ENCODE measurements at places on chromosomes 5 and 9.
A peak's percentile ranks its signal among the peaks of the same experiment; 100 is the strongest.

DNA sequence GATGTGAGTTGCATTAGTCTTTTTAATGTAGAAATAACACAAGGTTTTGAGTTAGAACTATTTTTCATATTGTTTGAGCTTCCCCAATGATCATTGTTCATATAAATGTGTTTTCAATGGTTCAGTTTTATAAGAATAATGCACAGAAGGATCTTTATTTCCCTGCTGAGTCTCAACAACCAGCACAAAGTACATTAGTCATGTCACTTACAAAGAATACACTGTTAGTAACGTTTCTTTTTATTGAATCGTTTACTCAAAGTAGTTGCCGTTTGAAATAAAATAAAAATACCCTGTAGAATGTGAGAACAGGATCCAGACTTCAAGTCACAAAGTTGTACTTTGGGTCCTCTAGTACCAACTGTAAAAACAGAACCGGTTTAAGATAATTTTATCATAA, 41.5 kb downstream of the ERCC8 start:
- DNase-seq = no peak

DNA sequence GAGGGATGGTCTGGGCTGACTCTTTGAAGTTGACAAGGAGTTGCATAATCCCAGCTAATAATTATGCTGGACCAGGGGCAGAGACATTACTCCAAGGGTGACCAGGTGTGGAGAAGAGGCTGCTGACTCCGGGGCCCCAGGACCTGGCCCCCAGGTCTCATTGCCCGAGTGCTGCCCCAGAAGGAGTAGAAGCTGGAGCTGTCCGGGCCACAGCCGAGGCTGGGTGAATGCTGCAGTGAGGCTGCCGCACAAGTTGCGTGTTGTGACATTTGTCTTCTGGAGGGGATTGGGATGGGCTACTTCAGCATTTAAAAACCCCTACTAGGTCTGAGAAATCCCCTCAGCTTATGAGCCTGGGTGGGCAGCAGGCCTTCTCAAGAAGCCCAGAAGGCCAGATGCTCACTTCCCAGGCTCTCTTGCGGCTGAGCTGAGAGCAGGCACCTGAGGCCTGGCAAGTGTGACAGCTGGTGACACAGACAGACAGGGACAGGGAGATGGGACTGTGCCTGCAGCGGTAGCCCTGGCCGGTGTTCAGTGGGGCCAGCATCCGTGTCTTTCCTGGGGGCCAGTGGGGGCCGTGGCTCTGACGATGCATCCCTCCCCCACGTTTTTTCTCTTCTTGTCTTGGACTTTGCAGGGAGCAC, 122.8 kb downstream of the KCNIP1 start:
- no peak for DNase-seq

DNA sequence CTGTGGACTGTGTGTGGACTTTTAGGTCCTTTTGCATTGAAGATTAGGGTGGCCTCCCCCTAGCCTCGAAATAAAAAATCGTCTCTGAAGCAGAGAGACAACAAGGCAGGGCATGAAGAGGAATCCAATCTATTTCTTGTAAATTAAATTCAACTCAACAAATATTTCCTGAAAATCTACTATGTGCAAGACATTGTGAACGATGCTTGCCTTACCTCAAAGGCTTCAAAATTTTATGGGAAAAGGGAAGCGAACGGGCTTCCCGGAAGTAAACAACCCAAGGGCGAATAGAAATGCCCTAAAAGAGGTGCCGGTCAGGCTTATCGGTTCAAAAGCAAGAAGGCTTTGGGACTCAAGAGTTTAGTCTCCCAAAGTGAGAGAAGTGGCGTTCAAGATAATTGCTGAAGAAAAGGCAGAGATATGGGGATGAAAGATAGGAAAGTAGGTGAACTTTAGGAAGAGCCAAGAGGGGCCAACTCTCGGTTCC, 525 bp downstream of the KIF24 start:
- DNase-seq = peak; percentile 50

GRCh38 chr5:14581891-14582796, 552 bp downstream of the OTULINL start:
- DNase-seq = no peak

GRCh38 chr9:69346596-69347390, 21.8 kb downstream of the ENTREP1 start:
- DNase-seq = peak; percentile 18

GRCh38 chr5:52283221-52283620, 504.5 kb upstream of the ITGA1 start:
- no peak for DNase-seq

DNA sequence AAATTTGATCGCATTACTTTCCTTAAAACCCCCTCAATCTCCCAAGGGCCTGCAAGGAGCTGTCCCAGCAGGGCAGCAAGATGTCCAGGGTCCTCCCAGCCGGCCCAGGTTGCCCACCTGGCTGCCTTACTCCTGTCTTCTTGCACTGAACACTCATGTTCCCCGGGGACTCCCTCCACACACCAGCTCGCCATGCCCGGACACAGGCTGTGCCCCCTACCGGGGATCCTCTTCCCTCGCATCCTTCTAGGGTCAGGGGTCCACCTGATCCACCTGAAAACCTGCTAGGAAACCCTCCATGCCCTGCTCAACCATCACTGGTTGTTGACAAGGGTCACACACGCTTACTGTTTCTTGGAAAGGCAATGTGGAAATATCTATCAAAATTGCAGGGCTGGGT, 172.0 kb upstream of the MSX2 start:
- no peak for DNase-seq

GRCh38 chr9:128469070-128469469, 13.3 kb downstream of the ODF2 start:
- DNase-seq = no peak

GRCh38 chr5:80082731-80083100, 47.6 kb downstream of the THBS4 start:
- peak; percentile 47 for DNase-seq

GRCh38 chr9:129323376-129323998, 145.4 kb upstream of the IER5L start:
- no peak for DNase-seq

DNA sequence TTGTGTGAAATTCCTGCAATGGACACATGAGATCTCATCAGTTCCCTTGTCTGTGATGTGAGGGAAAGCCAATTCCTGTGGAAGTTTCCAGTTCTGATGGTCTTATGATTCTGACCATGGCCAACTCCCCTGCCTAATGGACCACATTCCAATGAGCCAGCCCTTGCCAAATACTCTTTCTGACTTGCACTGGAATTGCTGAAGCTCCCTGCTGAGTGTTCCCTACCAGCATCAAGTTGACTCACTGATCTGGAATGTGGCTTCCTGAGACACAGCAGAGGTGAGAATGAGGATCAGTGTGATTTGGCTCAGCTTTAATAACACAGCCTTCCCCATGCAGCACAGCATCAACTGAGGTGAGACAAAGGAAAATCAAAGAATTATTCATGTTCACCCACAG, 427.8 kb downstream of the KDM4C start:
- DNase-seq = peak; percentile 84

DNA sequence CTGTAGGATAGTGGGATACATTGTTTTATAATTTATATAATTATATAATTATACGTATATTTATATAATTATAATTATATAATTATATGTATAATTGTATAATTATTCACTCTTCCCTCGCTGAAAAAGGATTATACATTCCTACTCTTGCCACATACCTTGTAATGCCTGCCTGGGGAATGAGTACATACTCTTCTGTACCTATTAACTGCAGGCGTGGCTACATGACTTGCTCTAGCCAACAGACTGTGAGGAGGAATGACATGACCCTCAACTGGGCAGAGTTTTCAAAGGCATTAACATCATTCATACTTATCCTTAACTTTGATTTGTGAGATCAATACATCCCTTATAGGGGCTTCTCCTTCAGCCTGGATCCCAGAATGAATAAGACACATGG, 19.1 kb downstream of the ERMP1 start:
- DNase-seq = no peak

DNA sequence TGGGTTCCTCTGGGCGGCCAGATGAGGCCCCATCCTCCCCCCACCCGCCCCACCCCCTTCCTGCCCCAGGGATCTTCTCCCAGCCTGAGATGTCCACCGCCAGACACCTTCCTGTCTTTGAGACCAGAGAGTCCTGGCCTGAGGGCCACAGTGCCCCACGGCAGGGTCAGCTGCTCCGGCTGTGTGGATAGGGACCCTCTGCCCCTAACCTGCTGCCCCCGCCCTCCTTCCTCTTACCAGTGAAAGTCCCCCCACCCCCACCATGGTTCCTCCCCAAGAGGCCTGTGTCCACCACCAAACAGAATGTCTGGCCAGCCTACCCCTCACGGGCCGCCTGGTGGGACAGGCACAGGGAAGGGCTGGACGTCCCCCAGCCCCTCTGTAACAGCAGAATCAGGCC, 43.0 kb upstream of the UBAC1 start:
- DNase-seq = no peak

GRCh38 chr5:176621661-176622079, 8.7 kb downstream of the SNCB start:
- DNase-seq = no peak

DNA sequence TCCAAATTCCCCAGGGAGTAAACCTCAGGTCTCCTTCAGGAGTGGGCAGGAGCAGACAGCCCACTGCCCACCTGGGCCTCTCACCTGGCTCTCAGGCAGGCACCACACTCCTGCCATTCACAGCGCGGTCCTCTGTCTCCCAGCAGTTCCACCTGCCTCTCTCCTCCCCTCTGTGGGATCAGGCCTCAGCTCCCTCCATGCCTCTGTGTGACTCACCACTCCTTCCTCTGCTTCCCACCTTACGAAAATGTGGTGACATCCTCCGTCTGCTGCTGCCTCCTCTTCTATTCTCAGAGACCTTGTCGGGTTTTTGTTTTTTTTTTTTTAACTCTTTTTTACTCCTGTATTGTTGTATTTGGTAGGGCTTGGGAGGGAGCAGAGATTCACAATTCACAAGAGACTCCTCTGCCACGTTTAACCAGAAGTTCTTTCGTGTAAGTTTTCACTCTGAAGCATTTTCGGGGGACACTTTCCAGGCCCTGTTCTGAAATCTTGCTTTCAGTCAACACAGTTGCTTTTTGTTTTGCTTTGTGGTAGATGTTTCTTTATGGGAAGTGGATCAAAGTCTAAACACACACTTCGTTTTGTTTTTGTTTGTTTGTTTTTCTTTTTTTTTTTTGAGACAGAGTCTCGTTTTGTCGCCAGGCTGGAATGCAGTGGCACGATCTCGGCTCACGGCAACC, 21.1 kb upstream of the CDKN2AIPNL start:
- no peak for DNase-seq

DNA sequence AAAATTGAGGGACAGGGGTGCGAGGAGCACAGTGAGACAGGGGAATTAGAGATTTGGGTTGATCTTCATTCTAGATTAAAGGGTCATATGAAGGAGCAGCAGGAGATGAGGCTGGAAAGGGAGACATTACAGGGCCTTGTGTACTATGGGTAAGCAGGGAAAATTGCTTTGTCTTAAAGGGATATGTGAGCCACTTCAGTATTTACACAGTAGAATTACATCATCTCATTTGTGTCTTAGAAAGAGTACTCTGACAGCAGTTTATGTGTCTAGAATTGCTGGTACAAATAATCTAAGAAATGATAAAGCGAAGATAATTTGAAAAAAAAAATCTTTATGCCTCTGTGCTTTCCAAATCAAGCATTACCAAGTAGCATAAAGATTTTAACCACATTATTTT, 287.0 kb upstream of the ARRDC3 start:
- no peak for DNase-seq

GRCh38 chr9:81611664-81612063, 77.7 kb downstream of the TLE1 start:
- DNase-seq = no peak
